ENCODE measurements at places on chromosomes 2 and 18.

DNA sequence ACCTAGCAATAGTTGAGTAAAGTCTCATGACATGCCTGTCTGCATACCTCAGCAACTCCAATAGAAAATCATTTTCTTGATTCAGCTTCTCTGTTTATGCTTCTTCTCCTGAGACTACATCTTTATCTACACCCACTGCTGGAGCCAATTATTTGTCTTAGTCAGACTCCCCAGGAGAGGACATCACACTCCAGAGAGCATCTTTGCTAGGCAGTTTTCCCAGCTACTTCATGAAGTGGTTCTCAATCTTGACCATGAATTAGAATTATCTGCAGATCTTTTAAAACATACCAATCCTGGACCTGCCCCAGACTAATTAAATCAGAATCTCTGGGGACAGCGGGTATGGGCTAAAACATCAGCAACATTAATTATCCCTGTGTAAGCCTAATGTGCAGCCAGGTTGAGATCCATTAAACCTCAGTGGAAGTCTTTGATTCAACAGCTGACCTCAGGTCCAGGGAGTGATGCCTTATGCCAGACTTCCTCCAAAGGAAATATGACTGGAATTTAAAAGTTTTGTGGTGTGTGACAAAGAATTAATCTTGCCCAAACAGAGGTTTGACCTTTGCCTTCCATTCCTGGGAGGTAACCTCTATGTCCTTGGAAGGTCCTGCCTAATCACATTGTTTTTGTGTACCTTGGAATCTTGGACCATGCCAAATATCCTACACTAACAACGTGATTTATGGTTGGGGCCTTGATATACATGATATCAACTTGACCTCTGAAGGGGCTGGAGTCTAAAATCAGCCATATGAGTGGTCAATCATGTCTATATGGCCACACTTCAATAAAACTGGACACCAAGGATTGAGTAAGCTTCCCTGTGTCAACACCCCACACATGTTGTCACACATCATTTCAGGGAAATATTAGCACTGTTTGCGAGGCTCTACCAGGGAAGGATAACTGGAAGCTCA lies 99.3 kb upstream of the DNAJC10 start:
- DNase-seq, result no peak

- no peak for DNase-seq
Observed at GRCh38 chr2:105935063-105935462, 190.4 kb downstream of the NCK2 start.

DNA sequence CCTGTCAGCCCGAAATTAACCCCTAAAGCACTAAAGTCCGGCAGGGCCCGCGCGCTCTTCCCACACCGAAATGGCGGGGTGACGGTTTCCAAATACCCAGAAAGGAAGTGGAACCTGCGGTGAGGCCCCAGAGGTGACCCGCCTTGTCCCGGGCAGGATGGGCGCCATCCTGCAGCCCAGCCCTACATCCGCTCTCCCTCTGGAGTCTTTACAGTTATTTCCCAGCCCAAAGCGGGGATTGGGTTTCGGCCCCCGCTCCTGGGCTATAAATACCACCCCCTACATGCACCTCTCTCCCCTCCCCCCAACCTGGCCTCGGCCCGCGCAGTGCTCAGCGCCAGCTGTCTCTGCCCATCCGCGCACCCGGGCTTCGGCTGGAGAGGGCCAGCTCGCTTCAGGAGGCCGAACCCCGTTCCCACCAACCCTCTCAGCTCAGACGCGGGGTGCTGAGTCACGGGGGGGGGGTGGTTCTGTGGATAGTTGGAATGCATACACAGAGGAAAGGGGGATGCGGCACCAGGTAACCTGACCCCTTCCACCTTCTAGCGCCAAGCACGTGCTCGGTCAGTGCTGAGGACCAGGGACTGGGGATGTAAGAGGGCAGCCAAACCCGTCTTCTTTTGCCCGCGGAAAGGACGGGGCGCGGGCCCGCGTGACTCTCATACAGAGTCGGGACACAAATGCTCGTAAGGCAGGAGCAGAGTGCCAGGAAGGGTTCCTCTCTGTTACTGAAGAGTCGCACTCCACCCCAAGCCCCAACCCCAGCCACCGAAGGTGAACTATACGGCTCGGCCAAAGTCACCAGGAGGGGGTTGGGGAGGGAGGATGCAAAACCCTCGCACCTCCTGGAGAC lies at the start of gene TUBA4B:
TUBA4B (plus strand) TSS at position 344 of the 853 bp plus-strand sequence; CDS start at position 509, 165 bp downstream.
- no peak for DNase-seq

GRCh38 chr18:45353530-45353929 lies 261.7 kb upstream of the SLC14A2 start:
- no peak for DNase-seq

- no peak for DNase-seq
Observed at GRCh38 chr2:20143263-20143662, 81.7 kb downstream of the SDC1 start.

DNA sequence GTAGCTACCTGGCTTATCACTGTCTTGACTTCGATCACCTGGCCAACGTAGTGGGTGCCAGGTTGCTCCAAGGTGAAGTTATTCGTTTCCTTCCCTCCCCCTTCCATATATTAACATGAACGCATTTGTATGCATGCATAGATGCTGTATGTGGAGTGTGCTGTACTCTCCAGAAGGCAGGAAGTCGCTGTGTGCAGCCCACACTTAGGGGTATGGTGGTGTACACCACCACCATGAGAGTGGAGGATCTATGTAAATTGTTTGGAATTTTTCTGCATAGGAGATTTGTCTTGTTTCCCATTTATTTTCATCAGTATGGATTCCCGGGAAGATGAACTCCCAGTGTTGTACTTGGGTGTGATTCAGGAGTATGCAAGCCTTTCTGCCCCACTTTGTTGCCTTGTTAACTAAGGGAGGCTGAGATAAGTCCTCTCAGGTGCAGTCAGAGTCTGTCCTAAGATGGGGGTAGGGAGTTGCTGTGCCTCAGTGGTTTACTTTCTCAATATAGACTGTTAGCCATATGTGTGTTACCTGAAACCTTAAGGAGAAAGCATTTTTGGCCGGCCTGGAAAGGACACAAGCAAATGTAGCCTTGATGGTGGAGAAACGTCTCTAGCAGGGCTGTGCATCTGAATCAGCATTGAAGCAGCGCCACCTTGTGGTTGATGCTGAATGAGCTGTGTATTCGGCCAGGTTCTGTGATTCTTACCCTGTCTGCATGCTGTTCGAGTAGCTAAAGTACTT lies 149.8 kb downstream of the TANC1 start:
- DNase-seq, result peak; percentile 72

DNA sequence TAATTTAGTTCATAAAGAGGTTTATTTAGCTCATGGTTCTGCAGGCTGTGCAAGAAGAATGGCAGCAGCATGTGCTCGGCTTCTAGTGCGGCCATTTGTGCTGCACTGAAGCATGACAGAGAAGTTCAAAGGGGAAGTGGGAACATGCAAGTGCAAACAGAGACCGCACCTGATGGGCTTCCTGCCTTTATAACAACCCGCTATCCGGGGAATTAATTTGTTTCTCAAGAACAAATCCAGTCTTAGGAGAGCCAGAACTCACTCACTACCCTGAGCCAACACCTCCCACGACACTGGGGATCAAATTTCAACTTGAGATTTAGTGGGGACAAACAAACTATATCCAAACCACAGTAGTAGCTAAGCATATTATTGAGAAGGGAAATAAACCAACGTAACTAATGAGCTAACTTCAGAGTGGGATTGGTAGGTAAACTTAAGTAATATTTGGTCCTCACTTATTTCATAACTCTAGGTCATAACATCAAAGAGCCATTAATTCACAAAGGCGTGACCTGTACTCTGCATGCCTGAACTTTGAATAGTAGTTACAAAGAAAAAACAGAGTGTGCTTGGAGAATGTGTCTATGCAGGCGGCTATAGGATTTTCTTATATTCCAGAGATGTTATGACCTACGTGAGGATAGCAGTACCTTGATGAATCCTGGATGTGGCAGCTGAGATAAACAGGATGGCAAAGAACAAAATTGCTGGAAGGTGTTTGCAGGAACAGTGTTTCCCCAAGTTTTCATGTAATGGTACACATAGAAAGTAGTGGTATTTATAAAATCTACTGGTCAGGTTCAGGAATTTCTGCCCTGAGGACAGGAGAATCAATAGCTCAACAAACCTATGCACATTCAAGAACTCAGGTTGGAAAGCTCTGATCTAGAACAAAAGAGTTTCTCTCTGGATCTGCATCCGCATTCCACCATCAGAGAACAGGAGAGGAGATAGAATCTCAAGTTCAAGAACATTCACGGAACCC lies 845.9 kb upstream of the ID2 start:
- no peak for DNase-seq

- DNase-seq, result no peak
Observed at GRCh38 chr18:48300463-48300961, 108.7 kb downstream of the ZBTB7C start.

GRCh38 chr2:16271231-16271896 lies 331.0 kb downstream of the MYCN start:
- no peak for DNase-seq

All from mesothelial cell of epicardium (in vitro differentiated cells).